ENCODE measurements at places on chromosomes 3 and 15.
A peak's percentile ranks its signal among the peaks of the same experiment; 100 is the strongest.

GRCh38 chr15:70869346-70869745 lies 15.4 kb upstream of the LARP6 start:
- no peak for DNase-seq

- no peak for DNase-seq
Observed at GRCh38 chr15:26970712-26971210, at the start of gene GABRG3. GABRG3 (plus strand) TSS chr15:26971181.

- DNase-seq = no peak
Observed at GRCh38 chr15:56844892-56845291, 73.6 kb upstream of the TCF12 start.

- no peak for DNase-seq
Observed at GRCh38 chr3:177545964-177546363, 348.7 kb upstream of the TBL1XR1 start.

- no peak for DNase-seq
Observed at GRCh38 chr3:122066331-122067213, 11.4 kb downstream of the CD86 start.

GRCh38 chr15:35260941-35261340 lies 175.8 kb upstream of the NANOGP8 start:
- DNase-seq = no peak

DNA sequence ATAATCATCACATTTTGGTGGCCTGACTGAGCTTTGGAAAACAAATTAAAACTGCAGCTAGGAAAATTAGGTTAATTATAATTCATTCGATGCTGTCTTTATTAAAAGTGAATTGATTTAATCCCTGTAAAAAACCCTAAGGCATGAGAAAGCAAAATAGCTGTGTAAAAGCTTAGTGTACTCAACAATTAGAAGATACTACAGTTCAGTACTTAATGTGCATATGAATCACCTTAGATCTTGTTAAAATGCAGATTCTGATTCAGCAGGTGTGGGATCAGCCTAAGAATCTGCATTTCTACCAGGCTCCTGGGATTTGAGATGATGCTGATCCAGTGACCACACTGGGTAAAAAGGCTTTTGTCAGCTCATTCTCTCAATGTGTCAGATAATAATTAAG lies 559.9 kb upstream of the GOLIM4 start:
- no peak for DNase-seq

DNA sequence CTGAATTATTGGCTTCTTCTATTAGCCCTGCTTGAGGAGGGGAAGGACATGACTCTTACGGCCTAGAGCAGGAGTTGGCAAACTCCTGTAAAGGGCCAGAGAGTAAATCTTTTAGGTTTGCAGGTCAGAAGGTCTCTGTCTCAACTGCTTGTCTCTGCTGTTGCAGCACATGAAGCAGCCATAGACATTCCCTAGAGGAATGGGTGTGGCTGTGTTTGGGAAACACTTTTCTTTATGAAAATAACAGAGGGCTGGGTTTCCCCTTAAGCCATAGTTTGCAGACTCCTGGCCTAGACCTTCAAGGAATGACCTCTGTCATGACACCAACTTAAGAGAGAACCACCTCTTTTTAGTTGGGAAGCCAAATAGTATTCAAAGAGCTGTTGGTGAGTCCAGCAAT lies 10.3 kb downstream of the TRAK1 start:
- no peak for DNase-seq

- no peak for DNase-seq
Observed at GRCh38 chr3:102112704-102113230, 263.5 kb downstream of the NFKBIZ start.

DNA sequence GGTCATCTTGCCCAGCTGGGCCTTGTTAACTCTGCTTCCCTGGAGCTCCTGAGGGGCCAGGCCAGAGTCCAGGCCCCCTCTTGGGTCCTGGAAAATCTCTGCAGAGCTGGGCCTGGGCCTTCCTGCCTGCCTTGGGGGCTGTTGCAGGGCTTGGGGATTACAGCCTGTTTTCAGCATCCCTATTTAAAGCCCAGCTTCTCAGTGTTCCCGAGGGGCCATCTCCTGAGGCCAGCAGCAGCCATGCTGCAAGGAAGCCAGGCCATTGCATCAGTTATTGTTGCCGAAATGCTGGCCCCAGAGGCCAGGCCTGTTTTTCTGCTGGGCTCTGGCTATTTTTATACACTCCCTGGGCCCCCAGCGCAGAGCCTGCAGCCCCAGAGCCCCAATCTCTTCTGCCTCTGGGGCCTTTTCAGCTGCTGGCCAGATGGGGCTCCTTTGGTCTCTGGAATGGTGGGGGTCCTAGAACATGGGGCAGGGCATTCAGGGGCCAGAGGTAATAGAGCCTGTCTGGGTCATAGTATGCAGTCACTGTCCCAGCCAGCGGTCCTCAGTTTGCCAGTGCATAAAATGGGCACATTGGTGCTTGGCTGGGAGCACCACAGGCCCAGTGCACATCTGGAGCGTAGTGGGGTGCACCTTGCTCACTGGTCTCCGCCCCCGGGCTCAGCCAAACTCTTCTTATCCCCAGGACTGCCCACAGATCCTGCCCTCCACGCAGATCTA lies 28.5 kb downstream of the PLXNA1 start:
- DNase-seq = no peak

- DNase-seq = no peak
Observed at GRCh38 chr3:46162975-46163555, 45.0 kb downstream of the CCR1 start.

- DNase-seq = no peak
Observed at GRCh38 chr3:93962798-93963197, 10.9 kb downstream of the PROS1 start.

GRCh38 chr15:42069496-42070278 lies 24.7 kb downstream of the PLA2G4D start:
- no peak for DNase-seq

DNA sequence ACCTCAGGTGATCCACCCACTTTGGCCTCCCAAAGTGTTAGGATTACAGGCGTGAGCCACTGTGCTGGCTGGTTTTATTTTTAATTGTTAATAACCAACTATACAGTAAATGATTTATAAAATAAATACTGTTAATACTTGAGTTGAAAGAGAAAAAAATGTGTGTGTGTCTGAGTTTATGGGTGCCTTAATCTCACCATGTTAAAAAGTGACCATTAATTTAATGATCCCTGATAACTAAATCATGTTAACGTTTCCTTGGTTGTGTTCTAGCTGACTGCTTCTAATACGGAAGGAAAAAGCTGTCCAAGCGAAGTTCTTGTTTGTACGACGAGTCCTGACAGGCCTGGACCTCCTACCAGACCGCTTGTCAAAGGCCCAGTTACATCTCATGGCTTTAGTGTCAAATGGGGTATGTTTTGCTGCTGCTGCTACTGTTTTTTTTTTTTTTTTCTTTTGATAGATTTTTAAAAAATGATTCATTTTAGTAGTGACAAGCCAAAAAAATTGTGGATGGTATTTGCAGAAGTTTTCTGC lies 113.5 kb downstream of the GHSR start:
- DNase-seq = no peak

GRCh38 chr15:52008698-52009434 lies 10.2 kb upstream of the MAPK6 start:
- DNase-seq = no peak

DNA sequence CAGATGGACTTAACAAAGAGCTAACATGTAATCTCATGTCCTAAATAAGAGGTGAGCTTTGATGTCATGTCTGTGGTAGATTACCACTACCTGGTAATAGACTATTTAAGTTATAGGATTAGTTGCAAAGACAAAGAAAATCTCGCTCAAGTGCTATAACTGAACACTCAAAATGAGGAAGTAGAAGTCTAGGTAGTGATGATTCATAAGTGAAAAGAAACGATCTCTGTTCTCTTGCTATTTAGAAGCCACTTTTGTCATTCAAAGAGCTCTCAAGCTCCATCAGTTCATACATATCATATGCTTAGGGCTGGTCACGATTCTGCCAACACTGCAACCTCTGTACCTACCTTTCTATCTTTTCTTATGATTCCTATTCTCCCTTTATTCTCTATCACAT lies 110.9 kb downstream of the EDEM1 start:
- peak; percentile 45 for DNase-seq

GRCh38 chr15:85171736-85172135 lies 190.1 kb downstream of the PDE8A start:
- DNase-seq = no peak

- no peak for DNase-seq
Observed at GRCh38 chr3:156037356-156037755, 83.0 kb upstream of the KCNAB1 start.

GRCh38 chr15:35980719-35981118 lies 434.8 kb upstream of the DPH6 start:
- DNase-seq = no peak

- no peak for DNase-seq
Observed at GRCh38 chr3:125073390-125073905, 17.7 kb upstream of the HEG1 start.

DNA sequence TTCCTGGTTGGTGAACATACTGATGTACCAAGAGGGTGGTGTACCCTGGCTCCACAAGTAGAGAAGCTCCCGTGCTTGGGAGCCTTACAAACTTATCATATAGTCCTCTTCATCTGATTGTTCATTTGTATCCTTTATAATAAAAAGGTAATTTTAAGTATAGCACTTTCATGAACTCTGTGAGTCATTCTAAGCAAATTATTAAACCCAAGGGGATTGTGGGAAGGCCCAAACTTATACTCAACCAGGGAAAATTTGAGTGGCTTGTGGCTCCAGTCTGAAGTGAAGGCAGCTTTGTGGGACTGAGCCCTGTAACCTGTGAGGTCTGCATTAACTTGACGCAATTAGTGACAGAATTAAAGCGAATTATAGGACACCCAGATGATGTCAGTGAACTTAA lies 29.0 kb downstream of the TTBK2 start:
- DNase-seq = no peak

DNA sequence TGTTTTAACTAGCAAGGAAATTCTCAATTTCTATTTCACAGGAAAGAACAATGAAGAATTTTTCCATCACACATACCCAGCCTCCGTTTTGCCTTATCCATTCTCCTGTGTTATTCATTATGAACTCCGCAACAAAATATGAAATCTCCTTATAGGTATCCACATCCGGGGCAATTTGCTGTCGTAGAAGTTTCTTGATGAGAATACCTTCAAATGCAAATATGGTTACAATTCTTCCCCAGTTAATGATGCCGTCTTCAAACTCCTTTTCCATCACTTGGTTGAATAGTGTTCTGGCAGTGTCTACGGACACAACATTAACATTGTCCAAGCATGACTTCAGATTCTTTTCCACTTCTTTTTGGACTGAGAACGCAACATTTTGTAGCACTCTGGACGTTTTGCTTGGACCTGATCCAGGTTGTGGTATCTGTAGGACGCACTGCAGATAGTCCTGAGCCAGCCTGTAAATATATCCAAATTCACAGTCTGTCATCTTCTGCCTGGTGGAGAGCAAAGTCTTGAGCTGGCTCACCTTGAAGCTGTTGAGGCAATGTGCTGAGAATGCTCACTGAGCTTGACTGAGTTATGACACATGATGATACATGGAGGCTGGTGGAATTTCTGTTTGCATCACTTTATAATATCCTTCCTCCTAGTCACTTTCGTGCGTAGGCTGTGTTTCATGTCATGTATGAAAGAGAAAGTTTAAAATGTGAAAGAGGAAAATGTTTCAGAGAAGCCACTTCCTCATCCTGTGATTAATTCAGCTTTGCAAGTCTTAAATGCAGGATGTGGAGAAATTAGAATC lies at the start of gene BCL2A1:
TSS of gene BCL2A1 (minus strand) at position 573 of the 811 bp plus-strand sequence. CDS start at position 496, 77 bp downstream.
- no peak for DNase-seq

- no peak for DNase-seq
Observed at GRCh38 chr15:101153801-101154656, 97.8 kb downstream of the CHSY1 start.

DNA sequence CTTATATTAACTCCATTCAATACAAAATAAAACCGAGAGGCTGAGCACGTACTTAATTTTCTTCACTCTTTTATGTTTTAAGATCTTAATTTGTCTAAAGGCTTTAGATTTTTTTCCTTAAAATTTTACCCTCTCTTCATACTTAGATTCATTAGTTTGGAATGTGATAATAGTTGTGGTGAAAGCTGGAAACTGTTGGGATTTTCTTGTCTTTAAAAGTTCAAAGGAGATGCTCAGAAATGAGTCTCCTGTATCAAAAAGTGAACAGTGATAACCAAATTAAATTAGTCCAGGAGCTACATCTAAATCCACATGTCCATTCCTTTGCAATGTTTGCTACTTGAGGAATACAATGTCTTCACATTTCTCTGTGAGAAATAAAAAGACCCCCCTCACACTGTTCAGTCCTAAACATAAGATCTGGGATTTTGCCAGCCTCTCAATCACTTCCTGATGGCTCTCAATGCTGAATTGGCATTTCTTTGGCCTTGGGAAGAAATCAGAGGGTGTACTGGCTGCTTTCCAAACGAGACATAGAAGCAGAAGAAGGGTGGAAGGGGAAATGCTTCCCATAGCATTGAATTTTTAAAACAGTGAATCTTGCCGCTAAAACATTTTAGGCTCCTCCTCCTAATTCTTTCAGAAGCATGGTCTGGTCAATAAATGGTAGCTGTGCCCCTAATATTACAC lies 245.0 kb downstream of the SHOX2 start:
- no peak for DNase-seq

- DNase-seq = peak; percentile 1
Observed at GRCh38 chr3:117526470-117527079, 817.0 kb downstream of the TUSC7 start.

GRCh38 chr3:115187149-115187757 lies 40.2 kb upstream of the ZBTB20 start:
- DNase-seq = peak; percentile 33

- DNase-seq = no peak
Observed at GRCh38 chr3:13324835-13325501, 95.2 kb downstream of the NUP210 start.

- peak; percentile 35 for DNase-seq
Observed at GRCh38 chr3:138686771-138687221, 78.2 kb downstream of the FAIM start.

- DNase-seq = no peak
Observed at GRCh38 chr15:76904461-76905012, 603 bp downstream of the SCAPER start.

GRCh38 chr3:21562243-21562642 lies 188.8 kb downstream of the ZNF385D start:
- DNase-seq = no peak

- DNase-seq = no peak
Observed at GRCh38 chr3:64341296-64341695, 116.0 kb upstream of the PRICKLE2 start.

- DNase-seq = no peak
Observed at GRCh38 chr3:157238457-157238856, 78.5 kb upstream of the CCNL1 start.

- DNase-seq = no peak
Observed at GRCh38 chr15:47415539-47415971, 301.8 kb upstream of the SEMA6D start.

GRCh38 chr15:63054281-63054683 lies 11.7 kb downstream of the TPM1 start:
- DNase-seq = no peak

DNA sequence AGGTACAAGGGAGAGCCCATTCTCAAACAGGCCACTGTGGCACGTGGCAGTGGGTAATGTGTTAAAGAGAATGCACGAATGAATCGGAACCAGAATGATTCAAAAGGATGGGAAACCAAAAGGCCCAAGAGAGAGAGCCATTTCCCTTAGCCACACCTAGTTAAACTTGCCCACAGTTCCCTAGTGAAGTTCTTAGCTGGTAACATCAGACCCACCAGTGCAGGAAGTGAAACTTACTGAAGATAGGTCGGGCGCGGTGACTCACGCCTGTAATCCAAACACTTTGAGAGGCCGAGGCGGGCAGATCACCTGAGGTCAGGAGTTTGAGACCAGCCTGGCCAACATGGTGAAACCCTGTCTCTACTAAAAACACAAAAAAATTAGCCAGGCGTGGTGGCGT lies 97.1 kb downstream of the MEX3B start:
- DNase-seq = no peak

Measured in GM18507 (cell line).